Stimulated activated CD8-positive, alpha-beta memory T cell treated with anti-CD3 and anti-CD28 coated beads, Interleukin-7, amount 100 ng/mL, for 1 hour (primary cell): ENCODE measurements at places on chromosomes 6 and 20.

GRCh38 chr6:136547871-136548270 lies 2.4 kb downstream of the MAP7 start:
- no peak for DNase-seq

DNA sequence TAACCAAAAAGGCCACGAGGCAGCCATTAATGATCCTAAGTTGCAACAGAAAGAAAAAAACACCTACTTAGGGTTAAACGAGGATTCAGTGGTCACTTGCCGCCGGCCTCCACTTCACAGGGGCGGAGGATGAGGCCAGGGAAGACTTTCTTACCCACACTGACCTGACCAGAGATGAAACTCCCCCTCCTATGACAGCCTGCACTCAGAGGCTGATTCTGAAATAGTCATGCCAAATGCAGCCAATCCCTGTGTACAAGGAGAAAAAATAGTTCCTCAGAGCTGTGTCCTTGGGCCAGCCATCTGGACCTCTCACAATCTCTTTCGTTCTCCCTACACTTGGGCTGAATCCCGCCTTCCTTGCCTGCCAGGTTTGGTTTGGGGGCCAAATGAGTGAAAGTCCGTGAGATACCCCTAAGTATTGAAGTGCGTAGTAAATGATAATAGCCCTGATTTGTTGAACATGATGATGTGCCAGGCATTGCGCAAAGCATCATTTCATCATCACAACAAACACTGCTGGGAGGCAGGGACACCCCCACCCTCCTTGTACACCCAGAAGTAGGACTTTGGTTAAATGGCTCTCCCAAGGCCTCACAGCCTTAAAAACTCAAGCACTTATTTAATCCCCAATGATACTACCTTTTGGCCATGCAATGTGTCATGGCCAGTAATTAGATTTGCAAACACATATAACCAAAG lies 3.2 kb upstream of the IRF4 start:
- no peak for DNase-seq

DNA sequence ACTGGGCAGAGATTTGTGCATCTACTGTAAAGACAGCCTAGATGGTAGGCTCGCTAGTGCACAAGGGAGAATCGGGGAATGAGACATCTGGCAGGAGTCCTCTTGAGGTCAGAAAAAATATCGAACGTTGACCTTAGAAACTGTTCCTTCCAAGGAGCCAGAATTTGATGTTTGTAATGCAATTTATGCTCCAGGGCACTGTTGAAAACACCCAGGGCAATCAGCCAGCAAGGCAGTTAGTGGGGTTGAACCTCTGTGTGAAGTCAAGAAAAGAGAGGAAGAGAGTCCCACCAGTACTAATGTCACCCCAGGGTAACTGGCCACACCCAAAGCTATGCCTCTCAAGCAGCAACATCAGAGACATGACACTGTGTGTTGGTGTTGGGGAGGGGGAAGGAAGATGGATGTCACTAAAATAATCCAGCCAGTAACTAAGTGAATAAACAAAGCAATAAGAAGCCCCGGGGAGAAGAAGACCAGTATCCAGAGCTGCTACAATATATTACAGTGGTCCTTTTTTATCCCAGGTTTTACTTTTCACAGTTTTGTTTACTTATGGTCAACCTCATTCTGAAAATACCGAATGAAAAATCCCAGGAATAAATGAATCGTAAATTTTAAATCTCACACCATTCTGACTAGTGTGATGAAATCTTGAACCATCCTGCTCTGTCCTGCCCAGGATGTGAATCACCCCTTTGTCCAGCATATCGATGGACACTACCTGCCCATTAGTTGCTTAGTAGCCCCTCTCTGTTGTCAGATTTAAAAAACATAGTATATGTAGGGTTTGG lies 32.9 kb upstream of the PDE10A start:
- DNase-seq: no peak

DNA sequence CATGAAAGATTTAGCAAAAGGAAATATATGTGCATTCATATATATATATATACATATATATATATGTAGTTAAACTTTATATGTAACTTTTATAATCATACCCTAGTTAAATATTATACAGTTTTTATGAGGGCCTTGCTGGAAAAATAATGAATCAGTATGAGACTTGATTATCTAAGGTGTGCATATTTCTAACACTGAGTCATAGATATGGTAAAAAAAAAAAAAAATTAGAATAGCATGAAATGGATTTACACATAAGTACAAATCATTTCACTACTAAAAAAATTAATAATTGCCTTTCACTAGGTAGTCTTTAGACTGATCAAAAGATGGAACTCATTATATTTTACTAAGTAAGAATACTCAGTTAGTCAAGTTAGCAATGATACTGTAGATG lies 51.3 kb upstream of the DST start:
- DNase-seq: no peak

- DNase-seq: no peak
These were observed 1.9 kb upstream of the BMP2 start for GRCh38 chr20:6765469-6766058.

DNA sequence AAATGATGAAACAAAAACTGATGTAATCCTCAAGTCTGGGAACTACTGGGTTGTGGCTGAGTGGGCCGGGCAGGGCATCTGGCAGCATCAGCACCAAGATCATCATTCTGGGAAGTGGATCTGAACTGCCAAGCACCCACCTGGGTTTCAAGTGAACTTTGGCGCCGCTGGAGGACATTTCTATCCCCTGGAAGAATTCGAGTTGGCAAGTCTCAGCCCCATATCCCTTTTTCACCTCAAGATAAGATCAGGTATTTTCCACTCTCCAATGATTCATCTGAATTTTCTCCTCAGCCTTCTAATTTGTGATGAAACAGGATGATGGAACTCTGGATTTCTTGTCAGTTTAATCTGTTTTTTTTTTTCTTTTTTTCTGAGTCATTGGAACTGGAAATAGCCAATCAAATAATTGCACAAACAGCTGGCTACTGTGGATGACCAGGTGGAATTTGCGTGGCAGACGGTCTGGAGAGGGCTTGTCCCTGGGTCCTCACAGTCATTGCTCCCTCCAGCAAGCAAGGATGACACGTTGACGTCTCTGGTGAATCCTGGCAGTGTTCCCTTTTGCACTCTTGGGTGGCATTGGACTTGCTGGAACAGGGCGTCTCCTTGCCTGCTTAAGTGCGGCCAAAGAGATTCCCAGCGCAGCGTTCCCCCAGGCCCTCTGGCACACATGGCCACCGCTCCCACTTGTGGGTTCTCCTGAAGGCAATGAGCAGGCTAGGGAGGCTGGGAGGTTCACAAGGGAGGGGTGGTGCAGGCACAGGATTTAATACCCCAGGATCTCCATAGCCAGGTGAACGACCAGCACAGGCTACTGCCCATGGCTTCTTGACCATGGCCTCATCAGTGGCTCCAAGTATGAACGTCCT lies 80.4 kb downstream of the DHX35 start:
- no peak for DNase-seq

DNA sequence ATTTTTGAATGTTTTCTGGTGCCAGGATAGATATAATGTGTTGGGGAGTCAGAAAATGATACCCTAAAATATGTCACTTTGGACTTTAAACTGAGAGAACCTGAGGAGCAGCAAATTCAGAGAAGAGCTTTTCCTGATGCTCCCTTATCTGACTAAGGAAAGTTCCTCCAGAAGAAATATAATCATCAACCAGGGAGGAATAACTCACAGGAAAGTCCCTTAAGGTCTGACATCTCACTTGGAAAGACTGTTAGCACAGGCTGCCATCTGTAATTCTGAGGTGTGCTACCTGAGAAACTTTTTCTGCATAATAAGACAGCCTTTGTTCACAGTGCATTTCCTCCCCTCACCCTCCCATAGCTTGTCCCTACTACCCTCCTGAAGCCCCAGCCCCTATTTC lies 218.6 kb downstream of the SYNE1 start:
- DNase-seq: no peak

DNA sequence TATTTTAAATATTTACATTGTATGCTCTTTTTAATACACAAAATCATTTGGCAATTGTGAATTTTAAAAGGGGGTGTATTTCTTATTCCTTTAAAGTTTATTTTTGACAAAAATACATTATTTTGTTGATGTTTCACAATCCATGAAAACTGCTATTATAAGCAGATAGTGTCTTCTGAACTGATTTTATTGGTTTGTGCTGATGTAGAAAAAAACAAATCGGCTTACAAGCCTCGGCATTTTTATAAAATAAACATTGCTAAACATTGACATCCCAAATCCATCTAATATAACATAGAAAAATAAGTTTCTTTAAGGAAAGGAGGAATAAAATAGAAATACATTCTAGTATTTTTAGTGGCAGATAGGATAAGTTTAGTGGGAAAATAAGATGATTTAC lies 634.7 kb downstream of the GRIK2 start:
- no peak for DNase-seq

- DNase-seq: no peak
These were observed 38.0 kb downstream of the RCAN2 start for GRCh38 chr6:46453216-46453615.

DNA sequence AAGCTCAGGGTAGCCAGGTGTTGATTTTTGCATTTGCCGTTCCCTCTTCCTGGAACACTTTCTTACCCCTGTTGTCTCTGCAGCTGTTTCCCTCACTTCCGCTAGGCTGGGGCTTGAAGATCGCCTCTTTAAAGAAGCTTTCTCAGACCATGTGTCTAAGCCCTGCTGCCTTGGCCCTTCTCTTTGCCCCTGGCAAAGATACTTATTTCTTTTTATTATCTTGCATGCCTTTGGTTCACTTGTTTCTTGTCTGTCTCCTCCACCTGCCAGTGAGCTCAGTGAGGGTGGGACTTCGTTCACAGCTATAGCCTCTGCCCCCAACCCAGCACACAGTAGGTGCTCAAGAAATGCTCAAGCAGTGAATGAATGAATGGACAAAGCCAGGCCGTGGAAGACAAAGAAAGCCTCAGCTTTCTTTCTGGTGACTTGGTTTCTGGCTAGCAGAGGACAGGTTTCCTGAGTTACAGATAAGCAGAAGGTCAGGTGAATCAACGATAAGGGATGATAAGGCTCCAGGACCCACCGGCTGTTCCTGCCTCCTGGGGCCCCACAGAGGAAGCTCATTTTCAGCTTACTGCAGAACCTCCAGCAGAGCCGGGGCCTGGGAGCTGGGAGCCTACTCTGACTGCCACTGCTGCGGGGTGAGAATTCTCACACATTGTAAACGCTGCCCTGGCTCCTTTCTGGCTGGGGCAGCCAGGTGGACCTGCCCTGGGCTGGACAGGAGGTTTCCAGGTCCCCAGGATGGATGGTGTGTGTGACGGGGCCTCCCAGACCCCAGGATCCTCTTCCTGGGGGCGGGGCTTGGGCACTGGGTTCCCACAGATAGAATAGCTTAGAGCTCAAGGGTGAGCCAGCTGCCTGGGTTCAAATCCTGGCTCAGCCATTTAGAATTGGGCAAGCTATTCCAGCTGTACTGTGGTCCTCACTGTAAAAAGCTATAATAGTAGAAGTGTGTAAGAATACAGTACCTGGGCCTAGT lies 29.8 kb downstream of the SNAI1 start:
- DNase-seq: no peak

DNA sequence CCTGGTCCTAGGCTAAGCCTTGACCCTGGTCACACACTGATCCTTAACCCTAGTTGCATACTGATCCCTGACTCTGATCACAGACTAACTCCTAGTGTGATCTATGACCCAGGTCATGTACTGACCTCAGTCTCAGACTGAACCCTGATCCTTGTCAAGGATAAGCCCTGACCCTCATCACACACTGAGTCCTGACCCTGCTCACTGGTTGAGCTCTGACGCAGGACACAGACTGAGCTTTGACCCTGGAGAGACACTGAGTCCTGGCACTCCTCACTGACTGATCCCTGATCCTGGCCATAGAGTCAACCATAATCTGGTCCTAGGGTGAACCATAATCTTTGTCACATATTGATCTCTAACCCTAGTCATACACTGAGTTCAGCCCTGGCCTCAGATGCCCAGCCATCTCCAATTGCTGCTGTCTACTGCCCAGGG lies 37.9 kb downstream of the KCNB1 start:
- DNase-seq: no peak

GRCh38 chr6:3283641-3284435 lies 25.1 kb downstream of the PSMG4 start:
- DNase-seq: no peak

- DNase-seq: peak; percentile 11
These were observed 9.3 kb upstream of the ATG5 start for GRCh38 chr6:106334646-106335448.

DNA sequence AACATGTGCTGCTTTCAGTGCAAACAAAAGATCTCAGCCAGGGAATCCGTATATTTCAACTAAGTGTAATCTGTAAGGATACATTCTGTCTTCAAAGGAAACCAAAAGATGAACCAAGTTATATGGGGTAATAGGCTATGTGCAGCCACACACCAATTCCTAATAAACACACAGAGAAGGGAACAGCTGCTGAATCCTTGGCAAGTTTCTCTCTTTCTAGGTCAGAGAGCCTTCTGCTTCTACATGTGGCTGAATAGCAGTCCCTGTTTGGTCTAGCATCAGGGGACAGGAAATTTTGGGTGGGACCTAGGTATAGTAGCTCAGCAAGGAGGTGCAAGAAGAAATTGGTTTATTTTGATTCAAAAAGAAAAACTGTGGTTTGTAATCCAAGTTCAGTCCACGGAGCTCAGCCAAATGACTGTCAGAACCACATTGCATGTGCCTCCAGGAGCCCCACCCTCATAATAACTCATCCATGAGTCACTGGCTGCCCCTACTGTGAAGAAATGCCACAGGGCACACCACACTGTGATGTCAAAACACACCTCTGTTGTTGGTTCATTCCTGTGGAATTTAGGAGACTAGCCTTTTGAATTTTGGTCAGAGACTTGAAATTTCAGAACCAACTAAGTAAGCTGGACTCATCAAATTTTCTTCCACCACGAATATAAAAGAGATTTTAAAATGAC lies 21.1 kb downstream of the SPTLC3 start:
- no peak for DNase-seq

DNA sequence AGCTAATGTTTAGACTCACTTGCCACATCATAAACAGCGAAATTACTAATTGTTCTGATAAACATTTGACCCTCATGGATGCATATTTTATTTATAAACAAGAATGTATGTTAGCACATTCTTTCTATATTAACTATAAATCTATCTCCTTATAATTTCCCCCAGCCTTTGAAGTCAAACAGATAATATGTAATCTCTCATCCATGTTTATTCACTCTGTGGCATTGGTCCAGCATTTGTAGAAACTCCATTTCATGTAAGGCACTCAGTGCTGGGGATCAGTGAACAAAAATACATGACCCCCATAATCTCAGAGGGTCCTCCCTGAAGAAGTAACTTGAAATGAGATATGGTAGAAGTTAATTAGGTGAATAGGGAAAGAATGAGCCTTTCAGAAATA lies 856.9 kb downstream of the EYS start:
- DNase-seq: no peak

GRCh38 chr20:21554376-21554890 lies 40.6 kb upstream of the NKX2-2 start:
- no peak for DNase-seq

DNA sequence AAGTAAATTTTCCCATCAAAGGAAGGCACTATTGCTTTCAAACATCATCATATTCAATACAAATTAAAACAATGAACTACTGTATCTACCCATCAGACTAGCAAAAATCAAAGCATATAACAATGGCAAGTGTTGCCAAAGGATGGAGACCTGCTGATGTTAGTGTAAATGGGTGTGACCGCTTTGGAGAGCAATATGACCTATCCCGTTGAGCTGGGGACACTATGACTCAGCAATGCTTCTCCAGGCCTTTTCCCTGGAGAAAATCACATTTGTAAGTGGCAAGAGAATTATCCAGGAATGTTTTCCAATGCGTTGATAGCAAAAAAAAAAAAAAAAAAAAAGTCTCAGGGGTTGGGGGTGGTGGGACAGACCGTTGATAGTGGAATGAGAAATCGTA lies 46.1 kb downstream of the PHACTR3 start:
- DNase-seq: no peak
